Sigmoid colon (tissue), 7 donors: ENCODE measurements at places on chromosomes 3 and 15. TPM values are rescaled to one million over a fixed set of nuclear protein-coding genes. Genes with fewer than 3 reads are reported as not detected.

Gene ROBO2
- total RNA-seq: 0.27 TPM

DNA sequence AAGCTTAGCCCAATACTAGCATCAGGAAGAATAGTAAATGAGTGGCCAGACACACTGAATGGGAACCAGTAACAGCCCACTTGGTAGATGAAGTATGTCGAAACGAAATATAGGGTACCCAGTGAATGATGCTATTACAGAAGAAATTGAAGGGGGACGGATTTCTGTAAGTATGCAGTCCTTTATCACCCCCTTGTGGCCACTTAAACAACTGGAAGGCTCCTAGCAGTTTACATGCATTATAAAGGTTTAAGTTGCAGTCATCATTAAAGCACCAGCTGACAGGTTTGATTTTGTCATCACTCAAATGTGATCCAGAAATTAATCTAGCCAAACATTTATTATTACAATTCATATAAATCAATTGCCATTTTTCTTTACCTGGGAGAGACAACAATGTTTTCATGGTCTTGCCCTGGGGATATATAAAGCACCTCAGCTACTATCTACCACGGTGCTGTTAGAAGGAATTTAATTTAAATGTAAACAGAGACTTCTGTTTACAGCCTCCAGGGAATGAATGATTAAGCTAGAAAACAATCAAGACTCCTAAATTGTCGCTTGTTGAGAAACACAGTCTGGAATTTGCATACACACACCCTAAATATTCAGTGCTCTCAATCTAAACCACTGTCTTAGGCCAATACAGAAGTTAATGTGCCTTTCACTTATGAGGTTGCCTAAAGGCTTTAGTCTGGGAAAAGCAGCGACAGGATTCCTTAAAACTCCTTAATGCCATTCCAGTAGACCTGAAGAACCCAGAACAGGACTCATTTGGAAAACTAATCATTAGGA is 7.8 kb downstream of the EIF1B start:
- H3K27ac ChIP-seq: no peak overlapping the region
- H3K4me3 ChIP-seq: no peak overlapping the region
- peaks cover 8% of the 10 kb centered on the region for H3K4me1 ChIP-seq
- H3K36me3 ChIP-seq: peaks cover 6% of the 10 kb centered on the region
- no peak for DNase-seq

Gene CFAP100
- not detected for total RNA-seq

Gene KNG1
- not detected for total RNA-seq

Gene POMGNT2
- total RNA-seq: 17.5 TPM

GRCh38 chr3:119635719-119636118 is 24.7 kb downstream of the POPDC2 start:
- H3K27me3 ChIP-seq: no peaks in the 10 kb centered on the region
- H3K27ac ChIP-seq: no peak overlapping the region
- no peaks in the 10 kb centered on the region for H3K4me1 ChIP-seq

DNA sequence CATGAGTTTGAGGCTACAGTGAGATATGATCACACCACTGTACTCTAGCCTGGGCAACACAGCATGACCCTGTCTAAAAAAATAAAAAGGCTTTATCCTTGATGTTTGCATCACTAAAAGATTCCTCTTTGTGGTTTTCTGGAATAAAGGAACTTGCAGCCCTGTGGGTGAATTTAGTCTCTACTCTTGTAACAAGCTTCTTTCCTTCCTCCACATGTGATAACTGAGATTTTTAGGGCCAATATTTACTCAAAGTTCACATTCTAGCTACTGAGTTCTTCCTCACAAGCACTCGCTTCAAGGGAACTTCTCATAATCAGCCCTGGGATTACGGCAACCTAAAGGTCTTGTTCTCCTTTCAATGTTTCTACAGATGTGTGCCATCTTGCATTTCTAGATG is 24.6 kb downstream of the COMMD2 start:
- H3K4me1 ChIP-seq: no peaks in the 10 kb centered on the region
- H3K27ac ChIP-seq: no peak overlapping the region
- H3K27me3 ChIP-seq: no peaks in the 10 kb centered on the region
- no peak overlapping the region for H3K4me3 ChIP-seq
- H3K36me3 ChIP-seq: no peaks in the 10 kb centered on the region

- no peaks in the 10 kb centered on the region for H3K27me3 ChIP-seq
- no peak overlapping the region for H3K27ac ChIP-seq
- no peaks in the 10 kb centered on the region for H3K36me3 ChIP-seq
- peaks cover 10% of the 10 kb centered on the region for H3K4me1 ChIP-seq
Observed at GRCh38 chr3:11711876-11712275, 68.2 kb upstream of the VGLL4 start.

DNA sequence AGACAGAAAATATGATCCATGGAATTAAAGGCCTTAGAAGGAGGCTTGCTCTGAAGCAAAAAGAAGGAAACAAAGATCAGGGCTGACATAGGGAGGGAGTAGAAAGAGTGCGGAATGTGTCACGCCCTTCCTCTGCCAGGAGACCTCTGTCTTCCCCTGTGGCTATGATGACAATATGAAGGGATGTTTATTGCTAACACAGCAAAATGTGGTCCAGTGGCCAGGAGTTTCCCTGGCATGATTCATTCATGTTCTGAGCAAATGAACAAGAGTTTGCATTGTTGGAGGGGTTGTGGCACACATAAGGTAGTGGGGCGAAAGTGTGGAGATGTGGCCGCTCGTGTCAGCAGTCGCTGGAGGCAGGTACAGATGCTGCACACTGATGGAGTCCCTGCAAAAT is 169.4 kb downstream of the SHQ1 start:
- no peaks in the 10 kb centered on the region for H3K4me1 ChIP-seq
- no peaks in the 10 kb centered on the region for H3K27me3 ChIP-seq
- no peak overlapping the region for H3K27ac ChIP-seq

DNA sequence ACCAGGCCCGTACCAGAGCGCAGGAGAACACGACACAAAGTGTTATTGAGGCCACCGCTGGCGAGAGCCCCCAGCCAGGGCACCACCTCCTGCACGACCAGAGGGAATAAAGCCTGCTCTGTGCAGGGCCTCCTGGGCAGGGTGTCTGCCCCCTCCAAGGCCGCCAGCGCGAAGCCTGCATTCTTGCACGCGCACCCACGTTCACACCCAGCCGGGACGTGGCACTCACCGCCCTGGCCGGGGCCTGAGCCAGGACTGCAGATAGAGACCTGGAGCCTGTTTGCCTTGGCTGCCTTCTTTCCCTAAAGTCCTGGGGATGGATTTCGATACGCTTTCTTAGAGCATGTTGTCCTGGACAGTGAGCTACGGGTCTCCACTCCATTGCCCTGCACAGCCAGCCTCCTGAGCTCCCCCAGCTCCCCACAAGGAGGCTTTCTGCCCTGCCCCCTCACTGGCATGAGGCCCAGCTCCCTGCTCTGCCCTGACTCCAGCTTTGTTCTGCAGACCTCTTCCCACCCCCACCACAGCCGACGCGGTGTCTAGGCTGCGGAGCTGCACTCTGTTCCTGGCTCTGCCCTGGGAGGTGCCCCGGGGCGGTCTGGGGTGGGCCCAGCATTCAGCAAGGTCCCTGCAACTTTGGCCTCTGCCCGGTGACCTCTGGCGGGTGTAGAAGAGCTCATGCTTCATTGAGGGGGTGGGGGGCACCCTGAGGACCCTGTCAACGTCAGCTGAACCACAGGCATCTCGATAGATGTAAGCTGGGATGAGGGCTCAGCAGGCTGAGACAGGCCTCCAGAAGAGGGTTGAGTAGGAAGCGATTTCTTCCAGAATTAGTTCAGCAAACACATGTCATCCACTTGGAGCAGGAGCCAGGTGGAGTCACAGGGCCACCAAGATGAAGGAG is 145.0 kb downstream of the LRRK1 start:
- H3K4me3 ChIP-seq: no peak overlapping the region
- no peaks in the 10 kb centered on the region for H3K27me3 ChIP-seq
- H3K4me1 ChIP-seq: no peaks in the 10 kb centered on the region

Gene ACP3
- total RNA-seq: 6.5 TPM

DNA sequence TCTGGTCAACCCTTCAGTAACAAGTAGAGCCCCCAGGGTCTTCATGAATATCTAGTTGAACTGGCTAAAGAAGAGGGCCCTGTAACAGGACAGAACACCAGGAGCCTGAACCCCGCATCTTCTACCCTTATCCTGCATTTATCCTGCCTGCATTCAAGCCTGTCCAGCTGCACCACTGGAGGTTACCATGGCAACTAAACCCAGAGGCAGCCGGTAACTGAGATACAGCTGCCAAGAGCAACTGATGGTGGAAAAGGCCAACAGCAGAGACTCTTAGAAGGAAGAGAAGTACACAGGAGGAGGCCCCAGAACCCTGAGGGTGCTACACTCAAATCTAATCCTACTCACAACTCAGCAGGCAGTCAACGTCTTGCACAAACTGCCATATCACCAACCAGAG is 3.7 kb upstream of the PRKAR2A start:
- no peak for DNase-seq
- peaks cover 9% of the 10 kb centered on the region for H3K4me1 ChIP-seq
- no peak overlapping the region for H3K4me3 ChIP-seq
- no peak overlapping the region for H3K27ac ChIP-seq

Gene DAZL
- 0.36 TPM for total RNA-seq

GRCh38 chr3:122609798-122610559 is 32.5 kb downstream of the PARP15 start:
- no peak overlapping the region for H3K27ac ChIP-seq
- H3K36me3 ChIP-seq: no peaks in the 10 kb centered on the region
- no peak for DNase-seq

Gene CLDN1
- 0.49 TPM for total RNA-seq

DNA sequence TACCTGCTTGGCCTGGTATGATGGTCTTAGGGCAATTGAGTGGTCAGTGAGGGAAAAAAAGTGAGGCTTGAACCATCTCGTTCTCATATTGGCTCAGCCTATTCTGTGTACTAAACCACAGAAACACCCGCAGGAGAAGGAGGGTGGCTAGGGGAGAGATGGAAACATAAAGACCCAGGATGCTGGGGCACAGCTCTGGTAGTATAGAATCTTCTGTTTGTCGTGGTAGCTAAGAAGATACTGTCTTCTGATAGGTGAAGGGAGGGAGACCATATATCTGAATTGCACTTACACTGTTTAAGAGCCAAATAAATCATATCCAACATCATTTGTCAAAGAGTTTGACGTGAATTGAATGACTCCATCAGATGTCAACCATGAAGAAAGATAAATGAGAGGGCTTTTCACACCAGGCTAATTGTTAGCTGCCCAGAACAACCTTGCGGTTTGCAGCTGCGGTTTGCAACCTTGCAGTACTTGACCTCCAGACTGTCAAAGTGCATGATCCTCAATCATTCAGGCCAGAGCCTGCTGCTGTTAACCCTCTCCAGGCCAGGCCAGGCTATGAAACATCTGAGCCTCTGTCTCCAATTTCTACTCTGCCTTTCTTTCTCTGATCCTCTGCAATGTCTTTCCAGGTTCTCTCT is 40.9 kb upstream of the PIK3R4 start:
- no peak for DNase-seq
- H3K4me3 ChIP-seq: no peak overlapping the region
- H3K4me1 ChIP-seq: peaks cover 7% of the 10 kb centered on the region
- H3K36me3 ChIP-seq: no peaks in the 10 kb centered on the region
- no peaks in the 10 kb centered on the region for H3K27me3 ChIP-seq
- no peak overlapping the region for H3K27ac ChIP-seq

GRCh38 chr3:160130950-160131349 is 94.3 kb upstream of the C3orf80 start:
- no peak overlapping the region for H3K27ac ChIP-seq
- no peak for DNase-seq
- H3K4me3 ChIP-seq: no peak overlapping the region
- H3K4me1 ChIP-seq: no peaks in the 10 kb centered on the region
- no peaks in the 10 kb centered on the region for H3K27me3 ChIP-seq
